Activated CD4-positive, alpha-beta memory T cell treated with anti-CD3 and anti-CD28 coated beads for 36 hours (primary cell): ENCODE measurements at places on chromosomes 3 and 15.

- DNase-seq: peak; percentile 53
Observed at GRCh38 chr3:143433787-143434378, 314.3 kb downstream of the CHST2 start.

GRCh38 chr3:109254770-109255169, 61.5 kb downstream of the DPPA2 start:
- DNase-seq: no peak

DNA sequence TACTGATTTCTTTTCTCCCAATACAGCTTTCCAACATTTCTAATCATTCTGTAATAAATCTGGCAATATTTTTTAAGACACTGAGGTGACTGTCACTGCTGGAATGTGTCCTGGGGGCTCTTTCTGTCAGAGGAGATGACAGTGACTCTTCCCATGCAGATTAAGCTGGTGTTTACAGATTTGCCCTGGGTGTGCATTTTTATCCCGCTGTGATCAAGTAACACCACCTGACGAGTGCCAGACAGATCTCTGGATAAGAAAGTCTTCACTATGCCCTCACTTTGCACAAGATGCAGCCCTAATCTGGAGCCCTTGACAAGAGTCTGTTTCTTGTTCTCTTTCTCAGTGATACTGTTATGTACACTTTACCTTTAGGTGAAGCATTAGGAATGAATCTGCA, 477.7 kb downstream of the ZIC1 start:
- DNase-seq: no peak

GRCh38 chr3:194285024-194285849, 65.9 kb downstream of the CPN2 start:
- no peak for DNase-seq

GRCh38 chr3:167473863-167474262, at the start of gene SERPINI2:
Gene SERPINI2, minus strand, starts transcription at chr3:167474042. Its CDS starts 2,208 bp downstream, at chr3:167471834.
- no peak for DNase-seq

- DNase-seq: no peak
Observed at GRCh38 chr3:55097441-55097840, 169.6 kb upstream of the LRTM1 start.

- no peak for DNase-seq
Observed at GRCh38 chr3:168100777-168101492, 5.2 kb upstream of the GOLIM4 start.

GRCh38 chr3:58333206-58334012, 717 bp downstream of the PXK start:
- peak; percentile 53 for DNase-seq

DNA sequence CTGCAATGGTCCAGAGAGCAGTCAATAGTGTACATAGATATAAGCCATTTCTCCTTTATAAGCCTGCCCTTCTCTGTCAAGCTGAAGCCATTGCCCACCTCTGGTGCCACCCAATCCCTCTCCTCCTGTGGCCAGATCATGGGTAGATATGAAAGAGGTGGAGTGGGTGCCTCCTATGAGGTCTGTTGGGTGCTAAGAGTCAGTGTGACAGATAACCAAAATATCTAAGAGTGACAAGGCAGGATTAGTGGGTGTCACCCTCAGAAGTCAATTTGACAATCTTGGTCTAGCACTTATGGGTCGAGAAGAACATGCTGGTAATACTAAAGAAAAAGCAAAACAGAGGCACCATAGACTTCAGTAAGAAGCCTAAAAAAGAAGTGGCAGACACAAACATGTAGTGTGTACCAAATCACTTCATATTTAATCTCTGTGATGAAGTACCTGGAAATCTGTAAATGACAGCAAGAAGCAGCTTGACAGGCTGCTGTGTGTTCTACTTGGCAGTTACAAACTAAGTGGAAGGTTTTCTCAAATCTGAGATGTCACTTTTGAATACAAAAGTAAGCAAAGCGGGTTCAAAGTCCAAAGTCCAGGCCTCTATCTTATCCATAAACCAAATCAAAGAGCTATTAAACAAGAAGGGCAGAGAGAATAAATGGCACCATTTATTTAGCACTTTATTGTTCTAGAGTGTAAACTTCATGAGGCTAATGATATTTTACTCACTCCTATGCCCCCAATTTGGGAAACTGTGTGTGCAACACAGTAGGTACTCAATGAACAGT, 118.9 kb upstream of the EOMES start:
- no peak for DNase-seq

DNA sequence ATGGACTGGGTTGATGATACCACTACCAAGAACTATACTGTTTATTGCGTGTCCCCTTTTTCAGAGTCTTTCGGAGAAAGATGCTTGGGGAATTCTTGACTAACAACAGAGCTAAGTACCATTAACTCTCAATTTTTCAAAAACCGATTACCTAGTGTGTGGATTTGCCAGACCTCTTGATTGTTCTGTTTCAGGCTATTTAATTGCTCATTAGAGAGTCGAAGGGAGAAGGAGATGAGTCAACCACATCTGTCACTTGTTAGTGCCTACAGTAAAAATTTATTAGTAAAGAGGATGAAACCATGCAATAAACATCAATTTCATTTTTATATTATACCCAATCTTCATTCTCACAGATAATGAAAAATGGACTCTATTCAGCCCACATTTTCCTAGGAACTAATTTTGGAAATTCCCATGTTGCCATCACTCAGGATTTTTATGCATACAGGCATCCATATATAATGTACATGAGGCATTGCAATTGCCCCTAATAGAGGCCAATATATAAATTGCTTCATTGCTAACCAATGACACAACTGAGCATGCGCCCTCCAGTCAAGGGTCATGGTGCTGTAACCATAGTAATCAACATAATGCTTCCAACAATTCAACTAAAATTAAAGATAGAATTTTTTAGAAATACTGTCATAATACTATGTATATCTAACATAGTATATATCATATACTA, 541.7 kb downstream of the TBL1XR1 start:
- no peak for DNase-seq

DNA sequence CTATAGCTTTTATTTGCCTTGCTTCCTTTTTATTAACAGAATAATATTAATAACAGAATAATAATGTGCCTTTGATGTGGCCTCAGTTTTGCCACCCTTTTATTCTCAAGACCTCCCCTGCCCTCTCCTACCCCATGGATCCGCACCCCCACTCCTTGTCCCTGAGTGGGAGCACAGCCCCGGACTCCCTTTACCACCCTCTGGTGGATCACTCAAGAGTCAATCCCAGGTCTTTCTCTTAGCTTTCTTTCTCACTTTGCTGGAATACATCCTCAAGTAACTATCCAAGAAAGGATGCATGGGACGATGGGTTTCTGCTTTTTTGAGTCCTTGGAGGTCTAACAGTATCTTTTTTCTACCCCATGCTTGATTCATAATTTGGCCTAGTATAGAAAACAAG, 63.4 kb downstream of the KLF13 start:
- no peak for DNase-seq

- no peak for DNase-seq
Observed at GRCh38 chr3:37730825-37731224, 130.9 kb upstream of the CTDSPL start.

- no peak for DNase-seq
Observed at GRCh38 chr15:65783872-65784271, 8.2 kb downstream of the DENND4A start.

DNA sequence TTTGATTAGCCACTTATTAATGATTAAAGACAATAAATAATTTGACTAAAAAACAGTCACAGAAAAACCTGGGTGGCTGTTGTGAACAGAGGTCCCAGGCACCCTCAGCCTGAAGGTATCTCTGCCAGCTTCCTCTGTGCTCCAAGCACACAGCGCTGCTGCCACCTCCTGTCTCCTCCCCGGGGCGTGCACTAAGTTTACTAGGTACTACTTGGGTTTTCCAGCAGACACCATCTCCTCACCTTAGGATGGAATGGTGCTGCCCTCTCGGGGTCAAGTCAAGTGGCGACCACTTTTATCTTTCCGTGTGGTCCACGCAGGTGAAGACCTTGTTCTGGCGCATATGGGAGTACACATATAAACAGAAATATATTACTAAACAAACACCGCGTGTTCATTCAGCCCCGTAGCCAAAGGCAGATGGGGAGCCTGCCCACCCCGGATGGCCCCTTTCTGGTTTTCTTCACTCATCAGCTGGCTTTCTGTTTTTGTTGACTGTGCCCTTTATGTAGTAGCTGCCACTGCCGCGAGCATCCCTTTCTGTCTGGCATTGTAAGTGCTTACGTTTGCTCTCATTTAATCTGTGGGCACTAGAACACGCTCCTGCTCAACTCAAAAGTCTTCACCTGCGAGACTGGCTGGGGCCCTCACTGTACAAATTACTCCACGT, 128.0 kb downstream of the LRIG1 start:
- DNase-seq: peak; percentile 67

- peak; percentile 48 for DNase-seq
Observed at GRCh38 chr15:38072348-38073177, 138.1 kb downstream of the TMCO5A start.
